NCI-H2081 (cell line): ENCODE measurements at places on chromosomes 5 and 9.

GRCh38 chr5:156181656-156182055 is 145.3 kb upstream of the SGCD start:
- no peak for DNase-seq

DNA sequence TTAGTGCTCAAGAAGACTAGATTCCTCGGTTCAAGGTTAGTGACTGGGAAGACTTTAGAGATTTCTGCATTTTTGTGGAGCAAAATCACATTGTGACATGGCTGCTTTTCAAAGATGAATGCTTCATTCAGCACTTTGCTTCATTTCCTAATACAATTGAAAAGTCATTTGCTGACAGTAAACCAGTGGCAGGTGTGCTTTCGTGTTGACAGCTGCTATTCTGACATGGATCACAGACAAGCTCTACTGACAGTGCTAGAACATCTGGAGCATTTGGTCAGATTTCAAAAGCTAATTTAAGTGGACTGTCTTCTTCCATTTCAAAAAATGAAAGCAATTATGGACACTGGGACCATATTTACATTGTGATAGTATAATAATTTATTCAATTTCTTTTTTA is 1060.1 kb downstream of the PTPRD start:
- DNase-seq, result no peak

DNA sequence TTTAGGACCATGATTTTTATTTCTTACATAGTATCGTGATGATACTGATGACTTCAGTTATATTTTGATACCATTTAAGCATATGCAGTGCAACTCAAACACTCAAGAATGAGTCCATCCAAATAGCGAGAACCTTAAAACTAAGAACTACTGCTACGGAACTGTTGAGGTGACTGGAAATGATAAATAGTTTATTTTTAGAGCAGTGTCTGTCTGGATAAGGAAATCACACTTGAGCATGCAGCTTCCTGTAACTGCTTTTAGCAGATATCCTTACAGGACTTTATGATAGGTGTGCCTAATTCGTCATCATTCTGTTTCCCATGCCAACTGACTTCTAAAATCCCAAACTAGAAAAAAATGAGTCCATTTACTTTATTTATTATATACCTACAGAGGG is 85.5 kb downstream of the ADGRV1 start:
- no peak for DNase-seq

- no peak for DNase-seq
Measured at GRCh38 chr5:64497386-64497785, 8.4 kb upstream of the RGS7BP start.

GRCh38 chr9:110426052-110426709 is 88.5 kb upstream of the TXNDC8 start:
- DNase-seq, result no peak

DNA sequence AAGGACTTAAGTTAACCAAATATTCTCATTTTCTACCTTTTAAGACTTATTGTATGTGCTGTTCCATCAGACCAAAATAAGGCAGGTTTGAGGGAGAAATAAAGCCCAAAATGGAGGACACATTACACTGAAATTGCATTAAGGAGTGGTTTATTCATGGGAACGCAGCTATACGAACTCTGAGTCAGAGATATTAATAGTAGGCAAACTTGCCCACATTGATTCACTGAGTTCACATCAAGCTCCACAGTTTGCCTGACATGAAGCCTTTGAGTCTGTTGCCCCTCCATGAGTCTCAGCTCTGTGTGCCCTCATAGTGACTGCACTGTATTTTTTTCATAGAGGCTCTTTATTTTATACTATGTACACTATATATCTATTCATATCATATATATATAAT is 135.0 kb upstream of the SNX2 start:
- DNase-seq, result no peak

GRCh38 chr9:128249908-128250838 is 25.6 kb downstream of the GOLGA2 start:
- DNase-seq, result peak; percentile 89

DNA sequence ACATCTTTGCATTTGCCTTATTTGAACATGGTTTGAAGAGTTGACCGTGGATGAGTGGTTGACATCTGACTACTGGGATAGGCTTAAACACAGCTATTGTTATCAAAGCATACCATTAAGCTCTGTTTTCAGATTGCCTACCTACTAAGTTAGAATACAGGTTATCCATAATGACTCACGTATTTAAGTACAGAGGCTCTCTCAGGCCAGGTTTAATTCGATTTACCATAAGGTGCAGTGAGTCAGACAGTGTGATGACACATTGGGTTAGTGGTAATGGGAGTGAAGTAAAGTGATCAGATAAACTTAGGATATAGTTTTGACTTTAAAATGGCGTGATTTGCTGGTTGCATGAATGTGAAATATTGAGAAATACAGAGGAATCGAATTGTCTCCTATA is 732.0 kb upstream of the CTNND2 start:
- no peak for DNase-seq

GRCh38 chr9:42388846-42389245 is 205.4 kb downstream of the SPATA31A6 start:
- no peak for DNase-seq

- no peak for DNase-seq
Measured at GRCh38 chr5:68161156-68161555, 54.4 kb upstream of the PIK3R1 start.

DNA sequence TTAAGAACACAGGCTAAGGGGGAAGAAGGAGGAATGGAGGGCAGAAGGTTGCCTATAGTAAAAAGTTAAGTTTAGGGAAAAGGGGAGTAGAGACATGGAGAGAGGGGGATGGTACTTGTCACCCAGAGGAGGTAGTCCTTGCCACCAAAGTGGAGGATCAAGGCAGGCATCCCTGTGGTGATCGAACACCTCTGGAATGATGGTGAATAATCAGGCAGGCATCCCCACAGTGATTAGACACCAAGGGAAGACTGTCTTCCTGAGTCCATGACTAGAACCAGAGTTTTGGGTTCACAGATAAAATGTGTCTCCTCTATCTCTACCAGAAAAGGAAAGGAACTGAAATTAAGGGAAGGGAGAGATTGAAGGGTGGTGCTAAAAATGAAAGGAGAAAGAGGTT is 19.2 kb upstream of the HMGCS1 start:
- no peak for DNase-seq

DNA sequence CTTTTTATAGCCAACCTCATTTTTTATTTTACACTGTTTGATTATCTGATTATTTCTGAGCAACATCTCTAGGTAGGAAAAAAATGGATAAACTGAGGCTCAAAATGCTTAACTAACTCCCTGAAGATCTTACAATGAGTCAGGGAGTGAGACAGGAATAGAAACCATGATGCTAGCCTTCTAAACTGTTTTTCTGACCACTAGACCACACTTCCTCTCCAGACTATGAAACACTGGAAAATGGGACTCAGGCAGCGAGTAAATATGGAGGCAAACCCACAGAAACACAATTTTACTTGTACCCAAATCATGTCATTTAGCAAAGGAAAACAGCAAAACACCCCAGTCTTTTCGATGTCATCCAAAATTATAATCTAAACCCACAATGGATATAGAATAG is 129.9 kb upstream of the ANKH start:
- no peak for DNase-seq

- DNase-seq, result no peak
Measured at GRCh38 chr5:125536582-125536981, 790.1 kb upstream of the ZNF608 start.

- no peak for DNase-seq
Measured at GRCh38 chr5:44377057-44377456, 12.2 kb downstream of the FGF10 start.

DNA sequence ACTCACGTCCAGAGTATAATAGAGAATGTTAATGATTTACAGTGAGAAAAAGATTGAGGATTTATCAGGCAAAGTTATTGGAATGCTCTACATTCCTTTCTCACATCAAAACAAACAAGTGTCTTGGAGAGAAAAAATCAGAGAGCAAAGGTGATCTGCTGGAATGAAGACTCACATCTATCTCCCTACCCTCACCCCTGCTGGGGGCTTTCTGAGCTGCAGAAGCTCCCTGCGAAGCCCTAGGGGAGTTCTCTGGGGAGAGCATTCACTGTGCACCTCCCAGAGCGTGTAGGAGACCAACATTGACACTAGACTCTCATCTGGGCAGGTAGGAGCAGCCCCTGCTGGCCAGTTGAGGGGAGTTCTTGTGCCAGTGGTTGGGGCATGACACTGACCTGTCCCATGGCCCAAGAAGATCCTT is 76.6 kb upstream of the ADAMTS16 start:
- no peak for DNase-seq
